ENCODE measurements at places on chromosomes 1 and 21.

DNA sequence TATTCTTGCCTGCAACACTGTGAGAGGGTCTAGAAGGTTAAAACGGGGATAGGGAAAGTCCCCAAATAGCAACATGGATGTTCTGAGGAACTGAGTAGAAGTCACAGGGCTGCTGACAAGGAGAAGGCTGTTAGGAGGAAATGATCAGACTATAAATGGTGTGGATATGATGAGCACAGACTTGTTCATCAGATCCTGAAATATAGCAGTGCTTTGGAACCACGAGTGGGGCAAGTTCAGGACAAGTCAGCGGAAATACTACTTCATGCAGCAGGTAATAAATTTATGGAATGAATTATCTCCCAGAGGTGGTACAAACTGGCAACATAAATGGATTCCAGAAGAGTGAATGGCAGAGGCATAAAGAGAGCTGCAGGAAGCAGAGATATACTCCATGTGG is 3.2 kb upstream of the KIAA0040 start:
- DNase-seq, result no peak

GRCh38 chr1:47459253-47459788 is 21.5 kb downstream of the FOXD2 start:
- peak; percentile 58 for DNase-seq

DNA sequence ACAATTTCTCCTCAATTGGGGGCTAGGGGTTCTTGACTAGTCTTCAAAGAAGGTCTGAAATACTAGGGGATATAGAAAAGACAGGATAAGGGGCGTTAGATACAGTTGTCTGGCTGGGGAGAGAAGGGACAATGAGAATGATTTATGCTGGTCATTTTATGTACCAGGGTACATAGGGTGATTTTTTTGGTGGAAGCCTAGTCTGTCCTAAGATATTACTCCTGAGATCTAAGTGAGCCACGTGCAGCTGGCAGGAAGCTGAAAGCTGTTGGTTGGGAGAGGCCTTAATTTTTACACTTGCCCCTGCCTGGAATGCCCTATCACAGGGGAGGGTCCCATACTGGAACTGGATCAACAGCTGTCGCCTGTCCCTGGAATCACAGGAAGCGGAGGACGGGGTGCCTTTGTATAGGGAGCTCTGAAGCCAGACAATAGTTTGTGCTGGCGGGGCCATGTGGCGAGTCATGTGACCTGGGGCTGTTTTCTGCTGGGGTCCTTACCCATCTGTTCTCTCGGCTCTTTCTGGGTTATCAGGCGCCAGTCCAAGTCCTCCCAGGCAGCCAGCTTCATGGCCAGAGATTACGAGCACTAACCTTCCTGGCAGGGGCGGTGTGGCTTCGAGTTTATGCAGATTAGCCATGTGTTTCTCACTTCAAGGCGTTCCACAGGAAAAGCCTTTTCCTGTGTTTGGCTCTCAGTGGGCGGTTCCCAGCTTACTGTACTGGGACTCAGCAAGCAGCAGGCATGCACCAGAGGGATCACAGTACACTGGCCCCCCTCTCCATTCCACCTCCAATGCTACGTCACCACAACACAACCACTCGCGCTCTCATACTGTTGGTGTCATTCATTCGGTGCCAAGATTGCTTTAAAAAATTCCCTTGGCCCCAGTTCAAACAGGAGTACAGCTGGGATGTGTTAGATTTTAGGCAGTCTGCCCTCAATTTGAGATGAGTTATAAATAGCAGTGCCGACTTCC is 27.5 kb downstream of the ARID1A start:
- DNase-seq, result peak; percentile 76

DNA sequence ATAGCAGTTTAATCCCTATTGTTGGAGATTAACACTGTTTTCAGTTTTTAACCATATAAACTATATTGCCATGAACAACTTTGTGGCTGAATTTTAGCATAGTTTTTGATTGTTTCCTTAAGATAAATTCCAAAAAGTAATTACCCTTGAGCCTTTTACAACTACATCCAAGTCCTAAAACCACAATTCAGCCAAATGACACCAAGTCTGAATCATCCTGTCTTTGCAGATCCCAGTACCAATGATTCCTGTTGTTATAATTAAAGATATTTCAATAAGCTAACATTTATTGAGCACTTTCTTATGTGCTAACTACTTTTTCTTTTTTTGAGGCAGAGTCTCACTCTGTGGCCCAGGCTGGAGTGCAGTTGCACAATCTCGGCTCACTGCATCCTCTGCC is 35.6 kb downstream of the IL23R start:
- no peak for DNase-seq

- DNase-seq, result no peak
Measured at GRCh38 chr1:155715777-155716176, 26.9 kb downstream of the DAP3 start.

DNA sequence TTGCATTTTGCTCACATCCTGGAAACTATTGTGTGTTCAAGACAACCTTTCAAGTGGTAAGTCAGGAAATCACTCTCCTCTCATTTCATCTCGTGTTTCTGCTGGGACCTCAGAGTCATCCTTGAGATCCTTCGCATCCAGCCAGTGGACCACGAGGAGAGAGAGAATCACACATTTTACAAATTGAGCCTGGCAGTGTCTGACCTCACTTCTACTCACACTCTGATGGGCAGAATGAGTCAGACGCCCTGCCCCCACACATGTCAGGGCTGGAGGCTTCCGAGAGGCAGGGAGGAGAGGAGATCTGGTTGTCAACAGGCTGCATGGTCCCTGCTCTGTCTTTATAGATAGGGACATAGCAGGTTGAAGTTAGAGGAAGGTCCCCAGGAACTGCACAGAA is 509.7 kb downstream of the AJAP1 start:
- no peak for DNase-seq

GRCh38 chr1:184866991-184867788 is 107.1 kb downstream of the NIBAN1 start:
- no peak for DNase-seq

DNA sequence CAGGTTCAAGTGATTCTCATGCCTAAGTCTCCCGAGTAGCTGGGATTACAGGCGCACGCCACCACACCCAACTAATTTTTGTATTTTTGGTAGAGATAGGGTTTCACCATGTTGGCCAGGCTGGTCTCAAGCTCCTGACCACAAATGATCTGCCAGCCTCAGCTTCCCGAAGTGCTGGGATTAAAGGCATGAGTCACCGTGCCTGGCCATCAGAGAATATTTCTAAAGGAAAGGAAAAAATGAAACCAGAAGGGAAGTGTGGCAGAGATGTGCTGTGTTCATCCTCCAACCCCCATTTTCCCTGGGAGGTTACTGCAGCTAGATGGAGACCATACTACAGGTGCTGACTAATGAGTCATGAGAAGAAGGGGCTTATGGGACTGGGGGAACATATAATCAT is 964.1 kb downstream of the TTLL7 start:
- DNase-seq, result no peak

- no peak for DNase-seq
Measured at GRCh38 chr1:24248859-24249258, 61.8 kb upstream of the IFNLR1 start.

DNA sequence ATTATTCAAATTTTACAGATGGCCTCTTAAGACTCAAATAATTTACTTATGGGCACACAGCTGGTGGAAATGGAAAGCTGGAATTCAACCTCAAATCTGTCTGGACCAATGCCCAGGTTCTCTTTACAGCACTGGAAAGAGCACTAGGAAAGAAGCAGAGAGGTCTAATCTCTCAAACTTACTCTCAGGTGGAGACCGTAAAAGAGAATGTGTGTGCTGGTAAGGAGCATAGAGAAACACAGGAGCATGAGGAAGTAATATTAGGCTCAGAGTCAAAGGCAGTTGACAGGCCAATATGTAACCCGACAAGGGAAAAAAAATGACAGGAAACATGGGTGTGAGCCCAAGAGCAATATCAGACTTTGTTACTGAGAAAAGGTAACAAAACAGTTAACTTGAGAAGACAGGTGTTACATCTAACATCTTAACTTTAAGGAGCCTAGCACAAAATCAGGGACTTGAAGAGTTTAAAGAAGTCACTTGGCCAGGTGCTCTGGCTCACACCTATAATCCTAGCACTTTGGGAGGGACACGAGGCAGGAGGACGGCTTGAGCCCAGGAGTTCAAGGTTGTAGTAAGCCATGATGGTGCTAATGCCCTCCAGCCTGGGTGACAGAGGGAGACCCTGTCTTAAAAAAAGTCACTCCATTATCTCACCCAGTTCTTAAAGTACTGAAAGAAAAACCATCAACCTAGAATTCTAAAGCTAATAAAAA is 20.7 kb downstream of the PPP1R15B start:
- DNase-seq, result no peak

DNA sequence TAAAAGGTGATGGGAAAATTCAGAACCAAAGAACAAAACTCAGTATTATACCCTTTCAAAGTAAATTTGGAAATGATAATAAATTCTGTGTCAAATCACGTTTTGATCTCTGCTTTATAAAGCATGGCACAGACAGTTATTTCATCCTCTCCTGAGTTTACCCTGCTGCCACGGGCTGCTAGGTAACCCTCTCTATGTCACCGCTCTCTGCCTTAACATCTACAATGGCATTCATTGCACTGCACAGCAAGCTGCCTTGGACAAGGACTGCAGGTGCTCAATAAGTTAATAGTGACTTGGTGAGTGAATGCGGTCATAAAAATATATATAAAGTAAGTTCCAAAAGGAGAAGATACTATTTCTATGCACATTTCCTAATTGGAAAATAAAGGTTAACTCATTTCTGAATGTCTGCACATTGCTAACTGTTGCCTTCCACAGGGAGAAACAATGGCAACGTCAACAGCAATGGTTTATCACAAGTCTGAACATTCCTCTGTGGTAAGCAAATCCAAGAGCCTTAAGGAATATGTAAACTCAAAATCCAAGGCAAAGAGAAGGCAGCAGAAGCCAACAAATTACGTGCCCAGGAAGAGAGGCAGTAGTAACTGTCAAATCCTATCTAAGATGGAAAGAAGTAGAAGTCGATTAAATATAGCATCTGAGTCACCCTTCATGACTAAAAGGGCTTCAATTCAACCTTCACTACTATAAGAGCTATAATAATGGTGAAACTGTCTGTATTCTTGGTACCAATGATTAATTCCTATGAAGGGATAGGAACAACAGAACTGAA is 19.4 kb downstream of the FYB2 start:
- DNase-seq, result peak; percentile 13

DNA sequence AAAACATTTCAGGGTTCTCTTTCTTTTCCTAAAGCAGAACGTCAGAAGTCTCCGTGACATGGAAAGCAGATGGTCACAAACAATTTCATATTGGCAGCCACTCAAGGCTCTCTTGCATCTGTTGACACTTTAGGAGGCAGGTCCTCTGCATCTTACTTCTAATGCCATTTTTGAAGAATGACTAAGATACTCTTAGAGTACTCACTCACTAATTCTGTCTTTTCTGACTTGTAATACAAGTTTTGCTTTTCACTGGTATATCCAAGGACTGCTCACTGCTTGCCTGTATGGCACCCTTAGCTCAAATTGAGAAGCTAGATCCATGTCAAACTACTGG is 68.3 kb downstream of the PRRX1 start:
- DNase-seq, result no peak

DNA sequence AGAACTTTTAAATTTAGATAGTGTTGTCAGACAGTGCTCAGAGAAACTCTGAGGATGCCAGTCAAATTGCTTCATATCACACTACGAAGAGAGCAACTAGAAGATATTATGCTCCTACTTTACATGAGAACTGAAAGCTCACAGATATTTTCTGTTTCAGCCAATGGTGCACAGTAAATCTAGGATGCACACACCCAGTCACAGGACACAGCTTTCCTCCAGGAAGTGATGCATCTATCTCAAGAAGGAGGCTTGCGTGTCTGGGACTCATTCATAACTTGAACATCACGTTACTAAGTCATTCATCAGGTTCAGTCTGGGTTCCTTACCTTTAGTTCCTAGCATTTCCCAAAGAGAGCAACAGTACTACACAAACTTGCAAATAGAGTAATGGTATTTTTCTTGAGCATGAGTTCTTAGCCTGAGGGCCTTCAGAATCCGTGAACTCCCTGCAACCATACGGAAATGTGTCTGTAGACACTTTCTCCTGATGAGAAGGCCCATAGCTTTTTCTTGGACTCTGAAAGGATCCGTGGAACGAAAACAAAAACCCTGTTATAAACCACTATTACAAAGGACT is 12.2 kb downstream of the ZNF697 start:
- no peak for DNase-seq

DNA sequence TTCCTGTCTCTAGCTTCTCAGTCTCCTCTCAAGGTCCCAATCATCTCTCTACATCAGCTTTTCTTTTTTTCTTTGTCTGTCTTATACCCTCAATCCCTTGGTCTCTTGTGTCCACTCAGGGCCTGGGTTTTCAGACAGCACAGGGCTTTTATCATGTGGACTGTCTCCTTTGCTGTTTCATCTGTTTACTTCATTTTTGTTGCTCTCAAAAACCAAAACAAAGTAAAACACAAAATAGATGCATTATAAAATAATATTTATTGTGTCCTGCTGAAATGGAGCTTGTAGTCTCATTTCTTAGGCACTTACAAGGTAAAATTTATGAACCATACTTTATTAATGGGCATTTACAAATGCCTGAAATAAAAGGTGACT is 17.8 kb upstream of the SLAMF6 start:
- no peak for DNase-seq

- DNase-seq, result no peak
Measured at GRCh38 chr21:37421306-37421705, 54.7 kb downstream of the DYRK1A start.

DNA sequence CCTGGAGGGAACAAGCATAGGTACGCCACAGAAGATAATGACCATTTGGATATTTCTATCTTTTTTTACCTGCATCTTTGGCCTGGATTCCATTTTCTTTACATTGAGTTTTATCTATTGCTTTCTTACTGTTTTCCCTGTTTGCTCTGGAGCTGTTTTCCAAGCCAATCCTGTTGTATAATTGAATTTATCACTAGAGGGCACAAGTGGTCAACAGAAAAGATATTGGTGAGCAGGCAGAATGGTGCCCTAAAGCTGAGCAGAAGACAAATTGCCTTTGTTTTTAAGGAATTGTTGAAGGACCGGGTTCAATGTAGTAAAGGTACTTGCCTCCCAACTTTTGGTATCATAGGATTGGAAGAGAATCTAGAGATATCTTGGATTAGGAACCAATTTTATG is 152.8 kb downstream of the PPP1R12B start:
- DNase-seq, result peak; percentile 16

DNA sequence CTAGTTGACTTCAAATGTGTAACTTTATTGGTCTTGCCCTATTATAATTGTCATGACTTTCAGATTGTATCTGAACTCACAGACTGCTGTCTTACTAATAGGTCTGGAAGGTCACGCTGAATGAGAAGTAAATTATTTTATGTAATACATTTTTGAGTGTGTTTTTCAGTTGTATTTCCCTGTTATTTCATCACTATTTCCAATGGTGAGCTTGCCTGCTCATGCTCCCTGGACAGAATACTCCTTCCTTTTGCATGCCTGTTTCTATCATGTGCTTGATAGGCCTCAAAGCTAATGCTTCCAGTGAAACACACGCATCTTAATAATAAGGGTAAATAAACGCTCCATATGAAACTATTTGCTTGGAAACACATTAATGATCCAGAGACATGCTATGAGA is 7.3 kb downstream of the RGS4 start:
- DNase-seq, result no peak

Measured in NCI-H2227 treated with DMSO at 0.1 percent for 48 hours (cell line).